ENCODE measurements at places on chromosomes 12 and 14. TPM values are rescaled to one million over a fixed set of nuclear protein-coding genes. Genes with fewer than 3 reads are reported as not detected.
A peak's percentile ranks its signal among the peaks of the same experiment; 100 is the strongest.

ZNF891 gene
- 1.2 TPM for total RNA-seq

TAC3 gene
- total RNA-seq = not detected

TEX52 gene
- not detected for total RNA-seq

INHBC gene
- total RNA-seq = not detected

GRCh38 chr14:102774391-102775153 lies 2.7 kb upstream of the TRAF3 start:
- DNase-seq = peak; percentile 37

- no peak for DNase-seq
Observed at GRCh38 chr14:61948376-61948775, 186.2 kb downstream of the SNAPC1 start.

GRCh38 chr12:50750366-50750765 lies 13.5 kb upstream of the ATF1 start:
- no peak for DNase-seq

DNA sequence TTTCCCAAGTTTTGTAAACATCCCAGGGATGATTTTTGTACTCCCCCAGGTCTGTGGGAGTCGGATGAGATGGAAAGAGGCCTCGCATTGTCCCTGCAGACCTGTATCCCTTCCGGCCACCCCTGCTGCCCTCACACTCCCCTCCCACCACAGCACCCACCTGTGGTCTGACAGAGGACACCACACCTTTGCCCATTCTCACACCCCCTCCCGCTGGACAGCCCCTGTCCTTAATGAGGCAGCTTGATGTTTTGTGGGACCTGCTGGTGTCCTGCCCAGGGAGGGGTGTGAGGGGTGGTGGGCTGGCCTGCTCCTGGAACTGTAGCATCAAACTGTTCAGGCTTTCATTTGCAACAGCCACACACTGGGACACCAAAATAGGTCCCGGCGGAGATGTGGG lies 71.3 kb downstream of the EID3 start:
- DNase-seq = no peak

DNA sequence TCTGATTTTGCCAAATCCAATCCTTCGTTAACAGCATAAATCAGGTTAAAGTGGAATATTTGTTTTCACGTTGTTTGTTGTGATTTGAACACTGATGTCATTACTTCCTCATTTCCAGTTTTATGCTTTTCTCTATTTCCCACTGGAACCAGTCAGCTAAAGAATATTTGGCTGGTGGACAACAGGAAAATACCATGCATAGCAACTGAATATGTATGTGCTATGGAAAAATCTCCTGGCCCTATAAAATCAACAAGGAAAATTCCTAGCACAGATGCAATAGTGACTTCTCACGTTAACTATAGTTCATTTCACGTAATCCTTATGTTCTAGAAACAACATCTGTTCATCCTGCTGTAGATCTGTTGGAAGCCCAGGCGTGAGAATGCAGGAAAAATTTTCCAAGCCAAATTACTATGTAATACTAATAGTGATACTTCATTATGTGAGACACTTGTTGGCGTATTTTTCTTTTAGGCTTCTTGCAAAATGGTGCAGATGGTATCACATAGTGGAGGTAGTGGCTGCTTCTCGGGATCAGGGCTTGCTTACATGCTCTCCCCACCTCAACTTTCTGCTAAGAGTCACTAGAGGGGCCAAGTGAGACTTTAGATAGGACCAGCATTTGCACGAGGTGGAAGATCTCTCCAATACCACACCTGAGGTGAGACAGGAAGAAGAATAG lies 86.3 kb upstream of the USP44 start:
- no peak for DNase-seq

DNA sequence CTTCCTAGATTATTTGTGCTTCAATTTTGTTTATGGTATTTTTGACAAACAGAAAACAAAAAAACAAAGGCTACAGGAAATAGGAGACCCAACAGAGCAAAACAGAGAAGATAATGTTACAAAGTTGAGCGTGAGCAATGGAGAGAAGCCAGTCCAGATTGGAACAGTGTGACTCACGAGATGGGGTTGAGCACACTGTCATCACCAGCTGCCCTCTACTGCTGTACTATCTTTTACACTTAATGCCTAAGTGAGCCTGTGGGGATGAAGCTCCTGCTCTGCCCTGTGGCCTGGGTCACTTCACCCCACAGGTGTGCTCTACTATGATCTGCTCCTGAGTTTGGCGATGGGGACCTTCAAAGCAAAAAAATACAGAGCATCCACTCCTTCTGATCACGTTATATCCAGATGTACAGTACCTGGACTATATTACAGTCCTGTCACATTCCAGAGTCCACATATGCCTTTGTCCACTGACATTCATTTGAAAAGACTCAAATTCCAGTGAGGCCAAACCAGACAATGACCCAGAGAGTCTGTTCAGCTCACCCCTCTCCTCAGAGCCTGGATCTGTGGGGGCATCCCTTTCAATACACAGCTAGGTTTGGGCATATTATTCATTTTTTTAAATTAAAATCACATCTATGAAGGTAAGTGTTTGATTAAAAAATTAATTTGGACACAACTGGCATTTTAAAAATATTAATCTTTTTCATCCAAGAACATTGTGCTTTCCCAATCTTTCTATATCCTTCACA lies 4.4 kb downstream of the IPO8 start:
- DNase-seq = peak; percentile 33

- no peak for DNase-seq
Observed at GRCh38 chr14:92199763-92200162, 78.0 kb downstream of the CPSF2 start.

DNA sequence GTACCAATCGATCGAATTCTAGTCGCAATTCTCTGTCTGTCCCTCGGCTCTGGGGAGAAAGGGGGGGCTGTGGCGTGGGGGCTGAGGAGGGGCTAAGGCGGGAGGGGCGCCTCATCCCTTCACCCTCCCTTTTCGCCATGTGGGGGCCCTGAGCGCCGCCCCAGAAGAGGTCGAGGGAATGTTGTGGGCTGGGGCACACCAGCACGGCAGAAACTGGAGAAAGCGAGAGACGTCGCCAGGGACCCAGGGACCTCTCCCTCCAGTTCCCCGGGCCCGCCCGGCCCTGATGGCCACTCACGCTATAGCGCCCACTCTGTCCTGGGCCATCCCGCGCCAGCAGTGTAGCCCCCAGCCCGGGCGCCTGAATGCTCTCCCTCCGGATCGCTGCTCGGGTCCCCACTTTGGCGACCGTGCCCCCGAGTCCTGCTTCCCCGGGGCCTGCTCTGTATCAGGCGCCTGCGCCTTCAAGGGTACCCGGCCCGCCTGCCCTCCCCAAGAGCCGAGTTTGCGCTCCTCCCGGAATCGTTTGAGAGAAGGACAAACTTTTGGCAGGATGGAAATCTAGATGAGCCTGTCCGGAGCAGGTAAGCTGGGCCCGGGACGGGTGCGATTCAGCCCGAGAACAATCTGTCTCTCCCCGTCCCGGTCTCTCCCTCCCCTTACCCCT lies 62.6 kb downstream of the SMUG1 start:
- DNase-seq = no peak
